Body of pancreas (tissue), 4 donors: ENCODE measurements at places on chromosomes 1 and 21. TPM values are rescaled to one million over a fixed set of nuclear protein-coding genes. Genes with fewer than 3 reads are reported as not detected.
A peak's percentile ranks its signal among the peaks of the same experiment; 100 is the strongest.

DNA sequence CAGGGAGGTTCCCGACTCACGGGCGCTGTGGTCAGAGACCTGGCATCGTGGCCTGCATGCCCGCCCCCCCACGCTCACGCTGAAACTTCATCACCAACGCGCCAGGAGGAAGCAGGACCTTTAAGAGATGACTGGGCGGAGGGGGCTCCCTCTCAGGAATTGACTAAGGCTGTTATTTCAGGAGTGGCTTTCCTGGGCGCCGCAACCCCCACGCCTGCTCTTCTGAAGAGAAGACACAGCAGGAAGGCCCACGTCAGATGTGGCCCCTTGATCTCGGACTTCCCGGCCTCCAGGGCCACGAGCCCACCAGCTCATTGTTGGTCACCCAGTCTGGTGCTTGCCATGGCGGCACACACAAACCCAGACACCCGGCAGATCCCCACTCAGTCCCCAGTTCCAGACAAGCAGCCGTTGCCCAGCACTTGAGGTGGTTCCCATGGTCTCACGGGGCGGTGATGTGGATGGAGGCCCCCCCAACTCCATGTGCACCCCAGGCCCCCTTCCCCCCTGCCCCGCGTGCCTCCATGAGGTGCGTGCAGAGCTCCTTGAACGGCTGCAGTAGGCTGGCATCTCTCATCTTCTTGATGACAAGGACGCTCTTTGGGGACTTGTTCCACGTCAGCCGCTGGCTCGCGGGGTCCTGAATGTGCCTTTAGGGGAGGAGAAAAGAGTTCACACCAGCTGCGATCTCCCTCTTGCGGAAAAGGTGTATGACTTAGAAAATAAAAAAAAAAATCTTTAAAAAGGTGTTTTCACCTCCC lies 21.4 kb downstream of the NADK start:
- H3K4me1 ChIP-seq = peaks cover 24% of the 10 kb centered on the region
- H3K27me3 ChIP-seq = no peaks in the 10 kb centered on the region
- DNase-seq = no peak

- no peak overlapping the region for H3K27ac ChIP-seq
- peaks cover 13% of the 10 kb centered on the region for H3K4me1 ChIP-seq
- no peak for DNase-seq
- H3K36me3 ChIP-seq = no peaks in the 10 kb centered on the region
These were observed 4.6 kb upstream of the ZNF678 start for GRCh38 chr1:227558732-227559262.

DNA sequence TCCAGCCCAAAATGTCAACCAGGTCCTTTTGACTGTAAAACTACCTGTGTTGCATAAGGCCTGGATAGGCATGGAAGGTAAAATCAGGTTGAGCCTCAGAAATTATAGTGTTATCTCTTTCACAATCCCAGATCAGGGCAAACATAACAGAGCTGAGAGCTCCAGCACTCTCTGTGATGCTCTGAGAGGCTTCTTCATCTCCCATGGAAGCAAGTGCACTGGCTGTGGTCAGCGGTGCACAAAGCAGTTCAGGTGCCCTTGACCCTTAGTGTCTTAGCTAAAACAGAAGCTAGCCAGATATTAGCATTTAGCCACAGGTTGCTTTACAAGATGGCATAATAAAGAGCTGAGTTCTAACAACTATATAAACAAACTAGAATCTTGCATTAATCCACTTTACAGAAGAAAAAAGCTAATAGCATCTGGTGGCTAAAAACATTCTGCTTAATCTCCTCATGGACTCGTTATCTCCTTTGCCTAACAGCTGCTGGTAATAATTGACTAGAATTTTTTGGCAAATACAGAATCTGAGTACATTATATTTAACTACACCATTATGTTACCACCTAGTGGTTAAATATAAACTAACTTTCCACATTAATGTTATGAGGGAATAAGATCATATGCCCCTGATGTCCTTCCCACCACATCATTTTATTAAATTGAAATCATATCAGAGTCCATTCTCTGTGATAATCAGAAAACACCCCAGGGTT lies 25.6 kb upstream of the POGK start:
- DNase-seq = no peak
- H3K27ac ChIP-seq = peak overlapping the region; percentile 31
- H3K4me1 ChIP-seq = peaks cover 21% of the 10 kb centered on the region
- H3K4me3 ChIP-seq = no peak overlapping the region

AGT gene
- total RNA-seq = 11.2 TPM

LORICRIN gene
- total RNA-seq = not detected

DNA sequence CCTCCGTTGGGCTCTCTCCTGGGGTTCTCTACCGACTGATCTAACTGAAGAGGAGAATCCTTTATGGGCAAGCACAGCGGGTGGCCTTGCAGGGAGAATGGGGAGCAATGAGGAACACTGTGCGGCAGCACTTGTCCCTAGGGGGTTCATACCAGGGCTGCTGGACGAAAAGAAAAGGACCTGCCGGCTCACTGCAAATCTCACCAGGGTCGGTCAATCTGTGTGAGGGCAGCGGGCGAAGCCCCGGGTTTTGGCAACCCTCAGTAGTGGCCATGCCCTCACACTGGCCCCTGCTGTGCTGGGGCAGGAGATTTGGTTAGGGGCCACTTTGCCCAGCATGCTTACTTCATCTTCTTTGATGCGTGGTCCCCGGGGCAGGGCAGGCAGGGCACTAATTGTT lies 5.9 kb downstream of the LHX9 start:
- H3K4me3 ChIP-seq = no peak overlapping the region
- no peaks in the 10 kb centered on the region for H3K36me3 ChIP-seq
- H3K27ac ChIP-seq = no peak overlapping the region
- no peak for DNase-seq
